Urinary bladder (tissue), 4 donors: ENCODE measurements at places on chromosomes 4 and X. TPM values are rescaled to one million over a fixed set of nuclear protein-coding genes. Genes with fewer than 3 reads are reported as not detected.

GRCh38 chr4:73127839-73128453 is 58.4 kb upstream of the COX18 start:
- DNase-seq = no peak

GRCh38 chr4:175459571-175459970 is 352.5 kb downstream of the GPM6A start:
- no peak for DNase-seq

- DNase-seq = no peak
Observed at GRCh38 chrX:17038277-17038676, 91.8 kb downstream of the REPS2 start.

DNA sequence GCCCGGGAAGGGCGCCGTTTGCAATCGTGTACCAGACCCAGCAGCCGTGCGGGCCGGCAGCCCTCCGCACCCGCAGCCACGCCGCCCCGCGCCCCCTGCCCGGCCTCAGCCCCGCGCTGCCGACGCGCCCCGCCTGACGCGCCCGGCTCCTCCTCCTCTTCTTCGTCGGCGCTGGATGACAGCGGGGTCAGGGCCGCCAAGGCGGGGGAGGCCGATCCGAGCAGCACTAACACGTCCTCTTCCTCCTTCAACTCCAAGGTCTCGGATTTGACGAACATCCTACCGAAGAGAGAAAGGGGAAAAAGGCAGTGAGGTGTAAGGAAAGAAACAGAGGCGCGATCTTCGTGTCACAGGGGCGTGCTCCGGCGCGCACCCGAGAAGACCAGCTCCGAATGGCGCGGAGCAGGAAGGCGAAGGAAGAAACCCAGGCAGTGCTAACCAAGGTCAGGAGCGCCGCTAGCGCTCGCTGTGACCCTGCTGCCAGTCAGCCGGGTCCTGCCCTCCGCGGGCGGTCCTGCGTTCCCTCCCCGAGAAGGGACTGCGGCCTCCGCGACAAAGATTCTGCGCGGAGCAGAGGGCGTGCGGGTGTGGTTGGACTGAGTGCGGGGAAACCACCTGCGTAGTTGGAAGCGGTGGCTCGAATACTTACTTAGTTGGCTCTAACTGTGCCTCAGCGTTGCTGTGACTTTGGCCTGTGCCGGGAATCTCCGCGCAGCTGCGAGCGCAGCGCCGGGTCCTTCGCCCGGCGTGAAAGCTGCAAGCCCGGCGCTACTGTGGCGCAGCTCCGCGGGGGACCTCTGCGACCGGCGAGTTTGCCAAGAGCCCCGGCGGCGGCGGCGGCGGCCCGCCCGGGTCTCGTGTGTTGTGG is 548 bp downstream of the NEUROG2 start:
- no peak for DNase-seq

DNA sequence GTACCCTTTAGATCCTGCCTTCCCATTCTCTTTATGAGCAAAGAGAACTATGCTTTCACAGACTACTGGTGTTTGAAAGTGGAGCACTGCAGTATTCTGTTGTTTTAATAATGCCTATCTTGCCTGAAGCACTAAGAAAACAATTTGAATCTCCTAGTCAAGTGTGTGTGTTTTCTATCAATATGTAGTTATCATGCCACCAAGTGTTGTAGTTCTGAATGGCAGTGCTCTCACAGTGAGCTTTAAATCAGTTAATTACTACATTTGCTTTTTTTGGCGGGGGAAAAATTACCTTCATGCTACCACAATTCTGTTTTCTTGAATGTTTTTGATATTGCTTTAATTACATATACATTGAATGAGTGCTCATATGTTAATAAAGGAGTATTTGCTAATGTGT is 143.6 kb upstream of the FAM47A start:
- DNase-seq = no peak

- no peak for DNase-seq
Observed at GRCh38 chrX:100939333-100939732, 10.6 kb upstream of the XKRX start.

GRCh38 chr4:74364652-74365491 is at the start of gene EREG:
Gene EREG, plus strand, starts transcription at chr4:74365145. Its CDS starts 164 bp downstream, at chr4:74365309.
- DNase-seq = no peak

GRCh38 chrX:150525061-150525919 is 43.1 kb upstream of the MTM1 start:
- DNase-seq = no peak

DNA sequence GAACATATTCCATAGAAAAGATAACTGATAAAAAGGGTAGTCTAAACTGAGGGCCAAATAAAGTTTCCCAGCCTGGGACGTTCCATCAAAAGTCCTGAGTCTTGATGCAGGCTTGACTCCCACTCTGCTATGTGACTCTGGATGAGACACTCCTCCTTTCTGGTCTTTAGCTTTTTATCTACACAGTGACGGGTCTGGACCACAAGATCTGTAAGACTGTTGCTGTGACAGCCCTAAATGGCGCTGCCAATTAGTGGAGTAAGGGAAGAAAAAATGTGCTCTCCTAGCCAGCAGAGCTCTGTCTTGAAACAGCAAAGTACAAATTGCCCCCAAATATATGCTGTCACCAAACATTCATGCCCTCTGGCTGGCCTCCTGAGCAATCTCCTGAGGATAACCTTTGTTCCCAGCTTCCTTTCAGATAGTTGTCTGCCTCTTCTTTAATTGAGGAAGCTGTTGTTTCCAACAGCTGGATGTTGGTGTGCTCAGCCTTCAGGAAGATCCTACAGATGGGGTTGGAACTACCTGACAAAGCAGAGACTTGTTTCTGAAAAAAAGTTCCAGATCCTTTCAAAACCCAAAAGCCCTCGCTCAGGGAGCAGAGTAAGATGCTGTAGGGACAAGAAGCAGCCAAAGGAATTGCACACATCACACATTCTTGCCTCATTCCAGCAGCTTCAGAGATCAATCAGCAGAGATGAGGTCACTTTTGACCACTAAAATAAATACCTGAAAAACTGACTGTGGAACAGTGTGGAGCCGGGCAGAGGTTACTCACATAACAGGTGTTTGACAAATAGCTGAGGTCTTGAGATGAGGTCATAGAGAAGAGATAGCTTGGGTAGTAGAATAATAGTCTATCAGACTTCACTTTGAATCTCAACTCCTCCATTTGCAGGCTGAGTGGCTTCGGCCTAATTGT is 383.4 kb upstream of the FGF13 start:
- DNase-seq = no peak

Gene FRAS1
- total RNA-seq = 20.5 TPM

Gene ITIH6
- total RNA-seq = 0.05 TPM

Gene ELF4
- 11.3 TPM for total RNA-seq

Gene GPR143
- 0.79 TPM for total RNA-seq

Gene AREG
- 1.8 TPM for total RNA-seq
